ENCODE measurements at places on chromosomes 13 and 19.

DNA sequence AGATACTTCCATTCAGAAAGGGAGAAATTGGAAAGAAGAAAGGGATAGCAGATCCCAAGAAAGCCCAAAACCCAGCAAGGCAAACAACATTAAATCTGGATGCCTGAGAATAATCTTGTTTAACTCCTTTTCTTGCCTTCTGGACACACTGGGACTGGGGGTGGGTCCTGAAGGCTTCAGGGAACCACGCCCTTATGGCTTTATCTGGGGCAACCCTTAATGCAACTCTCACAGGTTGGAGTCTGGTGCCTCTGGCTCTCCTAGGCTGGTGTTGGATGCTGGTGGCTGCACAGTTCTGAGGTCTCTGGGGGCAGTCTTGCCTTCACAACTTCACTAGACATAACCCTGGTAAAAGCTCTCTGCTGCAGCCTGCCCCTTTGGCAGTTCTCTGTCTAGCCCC, 27.9 kb downstream of the PAN3 start:
- no peak for DNase-seq

GRCh38 chr19:1713170-1713569, 40.1 kb upstream of the ONECUT3 start:
- no peak for DNase-seq

- DNase-seq, result peak; percentile 22
Observed at GRCh38 chr19:20247016-20247683, 80.1 kb downstream of the ZNF486 start.

DNA sequence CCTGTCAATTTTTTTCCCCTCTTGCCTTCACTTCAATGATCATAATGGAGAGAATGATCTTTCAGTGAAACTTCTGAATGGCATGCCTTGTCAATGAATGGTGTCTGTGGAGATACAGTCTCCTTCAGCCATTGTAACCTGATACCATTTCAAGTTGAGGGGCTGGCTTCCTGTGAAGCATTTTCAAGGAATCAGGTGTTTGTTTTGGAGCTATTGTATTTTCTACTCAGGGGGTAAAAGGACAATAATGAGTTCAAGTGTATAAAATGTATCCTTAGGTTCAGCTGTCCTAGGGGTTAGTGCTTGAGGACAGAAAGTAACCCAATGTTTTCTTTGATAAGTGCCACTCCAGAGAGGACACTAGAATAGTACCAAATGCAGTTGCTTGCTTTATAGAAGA, 23.8 kb upstream of the CBY2 start:
- DNase-seq, result no peak

DNA sequence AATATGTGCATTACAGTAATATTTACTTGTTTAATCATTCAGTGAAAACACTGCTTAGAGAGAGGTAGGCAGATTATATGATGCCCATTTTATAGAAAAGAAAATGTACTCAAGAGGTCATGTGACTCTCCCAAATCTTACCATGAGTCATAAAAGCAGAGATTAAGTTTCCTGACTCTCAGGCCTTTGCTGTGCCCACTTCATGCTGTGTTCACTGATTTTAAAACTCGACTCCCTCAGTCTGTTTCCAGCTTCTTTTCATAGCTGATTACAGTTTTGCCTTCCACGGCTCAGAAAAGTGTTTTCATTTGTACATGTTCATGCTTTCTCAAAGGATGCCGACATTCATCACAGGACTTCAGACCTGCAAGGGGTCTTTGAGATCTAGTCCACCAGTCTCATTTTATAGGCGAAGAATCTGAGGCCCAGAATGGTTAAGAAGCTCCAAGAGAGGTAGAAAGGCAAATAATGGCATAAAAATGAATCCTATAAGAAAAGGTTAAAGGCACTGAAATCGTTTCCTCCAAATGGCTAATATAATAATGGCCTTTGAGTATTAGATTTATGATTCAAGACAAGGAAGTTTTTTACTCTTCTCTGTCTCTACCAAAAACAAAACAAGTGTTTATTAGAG, 9.0 kb upstream of the IPO5 start:
- DNase-seq, result no peak

DNA sequence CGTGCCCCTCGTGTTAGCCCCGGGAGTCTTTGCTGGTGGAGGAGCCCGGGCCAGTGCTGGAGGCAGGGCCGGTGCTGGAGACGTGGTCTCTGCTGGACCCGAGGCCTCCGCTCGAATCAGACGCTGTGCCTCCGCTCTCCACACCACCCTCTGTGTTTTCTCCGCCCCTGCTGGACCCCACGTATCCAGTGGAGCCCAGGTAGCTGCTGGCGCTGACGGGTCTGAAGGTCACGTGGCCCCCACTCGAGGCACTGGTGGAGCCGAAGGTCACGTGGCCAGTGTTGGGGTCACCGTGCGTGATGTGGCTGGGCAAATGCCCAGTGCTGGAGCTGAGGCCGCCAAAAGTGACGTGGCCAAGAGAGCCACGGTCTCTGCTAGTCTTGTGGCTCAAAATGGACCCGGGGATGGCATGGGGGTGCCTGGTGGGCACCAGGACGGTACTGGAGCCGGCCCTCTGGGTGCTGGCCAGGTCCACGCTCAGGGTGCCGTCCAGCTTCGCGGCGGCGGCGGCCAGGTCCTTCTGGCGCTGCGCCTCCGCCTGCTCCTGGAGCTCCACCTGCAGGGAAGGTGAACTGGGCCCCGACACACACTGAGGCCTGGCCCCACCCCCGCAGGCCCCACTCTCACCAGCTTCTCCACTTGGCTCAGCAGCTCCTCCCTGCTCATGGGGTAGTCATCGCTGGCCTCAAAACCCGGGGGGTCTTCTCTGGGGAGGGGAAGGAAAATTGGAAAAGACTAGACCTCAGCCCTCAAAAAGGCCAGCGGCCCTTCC, 27.3 kb downstream of the ZNF114 start:
- DNase-seq, result no peak

- no peak for DNase-seq
Observed at GRCh38 chr13:35448465-35448864, 28.0 kb downstream of the MAB21L1 start.

DNA sequence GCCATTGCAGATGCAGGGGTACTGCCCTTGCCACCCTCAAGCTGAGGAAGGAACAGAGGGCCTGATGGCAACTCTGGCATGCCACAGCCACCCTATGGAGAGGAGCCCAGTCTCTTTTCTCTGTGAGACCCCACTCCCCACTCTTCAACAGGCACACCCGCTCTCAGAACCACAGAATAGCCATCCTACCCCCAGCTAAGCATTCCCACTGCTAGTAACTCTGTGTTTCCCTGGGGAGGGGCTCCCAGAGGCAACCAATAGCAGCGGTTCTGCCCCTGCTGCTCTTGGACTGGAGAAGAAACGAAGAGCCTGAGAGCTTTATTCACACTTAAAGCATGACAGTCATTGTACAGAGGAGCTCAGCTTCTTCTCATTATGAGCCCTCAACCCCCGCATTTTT, 49.3 kb downstream of the UBL3 start:
- DNase-seq, result no peak

DNA sequence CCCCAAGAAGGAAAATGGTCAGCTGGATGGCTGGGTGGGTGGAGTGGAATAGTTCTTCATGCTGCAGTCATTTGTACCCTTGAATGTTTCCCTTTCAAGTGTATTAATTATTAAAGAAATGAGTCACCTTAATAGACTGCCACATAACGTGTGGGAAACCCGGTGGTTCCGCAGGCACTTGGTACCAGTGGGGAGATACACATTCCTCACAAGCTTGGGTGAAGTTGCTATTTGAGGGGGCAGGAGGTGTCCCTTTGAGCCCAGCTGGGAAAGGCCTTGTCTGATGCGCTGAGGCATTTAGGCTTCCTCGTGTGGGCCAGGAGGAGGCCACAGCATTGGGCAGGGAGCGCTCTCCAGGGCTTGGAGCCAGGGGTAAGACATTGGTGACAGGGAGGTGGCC, 57.7 kb downstream of the ATP8A2 start:
- DNase-seq, result no peak

GRCh38 chr13:72656357-72656756, 71.1 kb downstream of the MZT1 start:
- DNase-seq, result no peak
